Activated CD4-positive, alpha-beta T cell treated with anti-CD3 and anti-CD28 coated beads for 36 hours (primary cell): ENCODE measurements at places on chromosomes 4 and X. TPM values are rescaled to one million over a fixed set of nuclear protein-coding genes. Genes with fewer than 3 reads are reported as not detected.

DNA sequence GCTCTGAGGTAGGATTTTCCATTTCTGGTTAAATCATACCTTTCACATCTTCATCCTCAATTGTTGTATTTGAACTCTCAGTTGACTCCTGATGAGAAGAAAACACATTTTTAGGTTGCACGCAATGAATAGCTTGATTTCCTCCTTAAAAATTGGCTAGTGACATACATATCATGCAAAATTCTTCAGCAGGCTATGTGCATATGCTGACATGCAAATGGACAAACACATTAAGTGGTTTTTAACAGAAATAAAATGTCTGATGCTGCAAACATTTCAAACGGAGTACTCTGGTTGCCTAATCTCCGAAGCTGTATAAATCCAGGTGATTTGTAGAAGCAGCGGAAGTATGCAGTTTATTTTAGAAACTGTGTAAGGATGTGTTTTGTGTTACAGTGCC lies 261.1 kb downstream of the CAMK2D start:
- H3K27me3 ChIP-seq: no peaks in the 10 kb centered on the region
- H3K36me3 ChIP-seq: peaks cover 58% of the 10 kb centered on the region
- no peaks in the 10 kb centered on the region for H3K4me1 ChIP-seq
- H3K27ac ChIP-seq: no peak overlapping the region
- no peak overlapping the region for H3K4me3 ChIP-seq

The ERCC6L gene
- total RNA-seq: 11.7 TPM

The UCP1 gene
- not detected for total RNA-seq

The TEX13D gene
- not detected for total RNA-seq

The AR gene
- not detected for total RNA-seq
